Left lung (tissue), 14 donors: ENCODE measurements at places on chromosomes 2 and 18.

- DNase-seq: no peak
These were observed 170.4 kb downstream of the NCK2 start for GRCh38 chr2:105915005-105915558.

DNA sequence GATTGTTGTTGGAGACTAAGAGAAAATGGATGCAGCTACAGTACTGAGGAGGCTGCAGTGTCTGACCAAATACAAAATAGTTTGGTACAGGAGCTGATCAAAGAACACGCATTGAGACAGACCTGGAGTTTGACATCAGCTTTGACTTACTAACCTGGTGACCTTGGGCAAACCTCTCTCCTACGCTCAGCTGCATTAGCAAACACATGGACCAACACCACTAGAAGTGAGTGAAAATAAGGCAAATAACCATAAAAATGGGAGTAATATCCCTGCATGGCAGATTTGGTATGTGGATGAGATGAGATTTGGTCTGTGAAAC lies 126.5 kb downstream of the LPIN1 start:
- no peak for DNase-seq

GRCh38 chr2:9809064-9809356 lies 34.3 kb upstream of the TAF1B start:
- DNase-seq: no peak

DNA sequence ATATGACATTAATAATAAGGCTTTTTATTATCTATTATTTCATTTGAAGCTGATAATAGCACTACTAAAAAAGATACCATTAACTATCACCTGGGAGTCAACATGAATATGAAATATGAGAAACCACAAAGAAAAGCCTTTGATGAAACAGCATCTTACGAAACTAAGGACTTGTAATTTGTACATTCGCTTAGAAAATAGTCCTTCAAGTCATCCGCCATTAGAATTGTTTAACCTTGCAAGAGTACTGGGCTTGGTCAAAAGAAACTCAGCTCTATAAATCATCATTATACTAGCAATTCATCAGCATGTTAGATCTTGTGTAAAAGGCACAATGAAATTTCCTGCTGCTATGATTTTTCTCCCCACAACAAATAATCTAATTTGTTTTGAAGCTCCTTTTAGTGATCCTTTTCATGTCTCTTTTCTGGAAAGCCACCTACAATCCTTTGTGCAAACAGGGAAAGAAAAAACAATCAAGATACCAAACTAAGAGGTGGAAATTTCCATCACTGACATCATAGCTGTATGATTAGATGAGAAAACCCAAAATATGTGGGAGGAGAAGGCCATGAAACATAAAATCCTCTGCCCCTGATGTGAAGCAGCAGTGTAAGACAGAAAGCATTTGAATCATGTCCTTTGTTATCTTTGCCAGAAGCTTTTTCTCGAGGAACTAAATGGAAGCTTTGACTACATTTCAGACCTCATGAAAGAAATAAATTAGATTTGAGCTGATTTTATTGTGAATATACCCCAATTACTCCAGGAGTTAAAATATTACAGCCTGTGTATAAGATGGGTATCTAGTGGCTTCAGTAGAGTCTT lies 31.2 kb downstream of the SCN9A start:
- DNase-seq: no peak

GRCh38 chr18:48962994-48963561 lies 12.3 kb upstream of the SMAD7 start:
- DNase-seq: no peak

DNA sequence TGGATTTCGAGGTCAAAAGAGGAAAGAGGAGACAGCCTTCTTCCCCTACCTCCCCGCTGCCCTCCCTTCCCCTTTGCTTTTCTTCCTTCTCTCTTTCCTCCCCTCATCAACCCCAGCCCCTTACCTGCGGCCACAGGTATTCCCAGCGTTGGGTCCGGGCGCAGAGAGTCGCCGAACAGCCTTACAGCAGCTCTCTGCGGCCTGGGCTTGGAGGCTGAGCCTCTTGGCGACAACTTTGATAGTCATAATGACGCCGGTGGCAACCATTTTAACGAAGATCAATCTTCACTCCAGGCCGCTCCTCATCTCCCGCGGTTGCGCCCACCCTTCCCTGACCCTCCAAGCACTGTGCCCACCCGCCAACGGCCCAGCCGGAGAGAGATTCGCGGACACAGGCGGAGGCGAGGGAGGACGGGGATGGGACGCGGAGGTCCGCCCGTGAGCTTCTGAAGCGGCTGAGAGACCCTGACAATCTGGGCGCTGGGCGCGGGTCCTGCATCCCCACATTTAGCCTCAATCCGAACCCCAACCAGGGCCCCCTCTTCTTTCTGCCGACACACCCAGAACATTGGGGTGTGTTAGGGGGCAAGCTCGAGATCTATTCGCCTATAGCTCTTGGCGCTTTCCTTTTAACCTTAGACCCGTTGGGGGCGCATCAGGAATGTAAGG lies 1.5 kb upstream of the EVX2 start:
- no peak for DNase-seq

GRCh38 chr18:36772241-36772723 lies 56.5 kb downstream of the TPGS2 start:
- DNase-seq: no peak

- DNase-seq: no peak
These were observed 9.3 kb upstream of the ATL2 start for GRCh38 chr2:38386377-38386776.

DNA sequence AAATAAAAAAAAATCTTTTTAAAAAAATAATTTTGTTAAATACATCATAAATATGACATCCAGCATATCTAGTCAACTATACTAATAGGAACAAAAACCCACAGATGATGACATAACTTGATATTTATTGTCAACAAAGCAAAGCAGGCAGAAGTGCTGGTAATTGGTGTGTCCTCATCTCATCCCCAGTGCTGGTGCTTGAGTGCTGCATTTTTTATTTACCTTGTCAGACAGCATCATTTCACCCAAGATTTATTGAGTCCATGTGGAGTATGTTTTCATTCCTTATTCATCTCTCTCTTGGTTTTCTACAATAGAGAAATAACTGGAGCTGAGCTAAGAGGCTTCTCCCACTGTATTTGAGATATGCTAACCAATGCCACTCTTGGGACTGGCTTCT lies 191.6 kb upstream of the SLC14A2 start:
- no peak for DNase-seq

DNA sequence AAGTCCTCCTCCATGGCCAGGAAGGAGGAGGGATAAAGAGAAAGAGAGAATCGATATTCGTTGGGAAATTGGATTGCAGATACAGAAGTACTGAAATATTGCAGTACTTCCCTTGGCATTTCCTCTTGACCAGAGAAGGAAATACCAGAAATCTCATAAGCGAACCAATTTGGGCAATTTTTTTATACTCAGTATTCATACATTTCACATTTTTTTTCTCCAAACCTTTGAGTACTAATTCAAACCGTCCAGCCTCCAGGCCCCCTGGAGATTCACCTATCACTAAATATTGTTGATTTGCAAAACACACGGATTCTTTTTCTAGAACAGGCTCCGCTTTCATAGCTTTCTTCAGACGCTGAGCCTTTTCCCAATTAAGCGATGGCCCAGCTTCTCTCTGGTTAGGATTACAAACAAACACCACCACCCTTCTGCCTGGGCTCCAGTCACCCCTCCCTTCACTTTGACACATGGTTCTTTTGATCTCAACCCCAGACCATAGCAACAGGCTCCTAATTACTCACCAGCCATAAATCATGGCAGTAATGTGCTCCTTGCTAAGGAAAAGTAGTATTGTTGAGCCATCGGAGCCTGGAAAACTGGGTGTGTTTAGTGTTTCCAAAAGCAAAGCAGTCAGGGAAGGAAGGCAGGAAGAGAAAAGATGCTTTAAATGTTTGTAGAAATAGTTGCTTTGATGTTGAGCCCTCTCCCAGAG lies 138.4 kb upstream of the CCDC68 start:
- DNase-seq: no peak

DNA sequence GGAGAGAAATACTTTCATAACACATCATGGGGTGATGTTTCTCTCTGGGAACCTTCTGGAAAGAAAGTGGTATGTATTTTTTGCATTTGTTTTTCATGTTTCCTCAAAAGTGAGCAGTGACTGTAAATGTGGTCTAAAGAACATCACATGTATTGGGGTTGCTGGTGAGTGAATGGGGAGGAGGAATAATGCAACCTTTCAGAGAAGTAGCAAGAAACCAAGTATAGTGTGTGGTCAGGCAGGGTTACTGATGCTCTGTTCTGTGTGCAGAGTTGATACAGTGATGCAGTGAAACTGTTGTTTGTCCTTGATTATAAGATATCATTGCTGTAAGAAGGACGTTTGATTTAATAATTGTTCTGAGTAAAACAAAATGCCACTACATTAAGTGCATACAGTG lies 24.1 kb downstream of the ADNP2 start:
- DNase-seq: no peak

GRCh38 chr2:66481100-66481549 lies 46.2 kb downstream of the MEIS1 start:
- DNase-seq: no peak

DNA sequence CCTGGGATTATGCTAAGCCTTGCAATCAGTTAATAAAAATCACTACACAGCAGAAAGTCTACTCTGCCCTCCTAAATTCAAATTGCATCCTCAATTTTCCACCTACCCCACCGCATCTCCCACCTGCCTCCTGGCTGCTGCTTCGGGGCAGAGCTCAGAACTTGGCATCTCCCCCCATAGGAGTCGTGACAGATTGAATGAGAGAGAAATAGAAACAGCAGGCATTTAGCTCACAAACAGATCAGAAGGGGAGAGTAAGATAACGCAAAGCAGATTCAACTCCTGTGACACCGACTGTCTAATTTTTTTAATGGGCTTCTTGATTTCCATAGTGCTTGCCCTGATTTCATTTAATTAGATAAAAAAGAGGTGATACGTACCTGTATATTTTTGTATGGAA lies 24.7 kb upstream of the LRRC30 start:
- DNase-seq: no peak

GRCh38 chr2:150477347-150477746 lies 10.1 kb downstream of the RND3 start:
- DNase-seq: no peak
